ENCODE measurements at places on chromosomes 4 and X. TPM values are rescaled to one million over a fixed set of nuclear protein-coding genes. Genes with fewer than 3 reads are reported as not detected.

GRCh38 chr4:54475546-54475945, 182.2 kb upstream of the KIT start:
- no peak for DNase-seq

H2BW2 gene
- not detected for total RNA-seq

CXorf65 gene
- total RNA-seq: 0.36 TPM

RS1 gene
- total RNA-seq: not detected

GRCh38 chrX:133881007-133881406, 104.4 kb downstream of the GPC3 start:
- DNase-seq: no peak

LRCH2 gene
- total RNA-seq: not detected

- DNase-seq: no peak
Observed at GRCh38 chr4:60723796-60724195, 476.3 kb upstream of the ADGRL3 start.

GRCh38 chrX:25166145-25166544, 150.4 kb upstream of the ARX start:
- no peak for DNase-seq

DNA sequence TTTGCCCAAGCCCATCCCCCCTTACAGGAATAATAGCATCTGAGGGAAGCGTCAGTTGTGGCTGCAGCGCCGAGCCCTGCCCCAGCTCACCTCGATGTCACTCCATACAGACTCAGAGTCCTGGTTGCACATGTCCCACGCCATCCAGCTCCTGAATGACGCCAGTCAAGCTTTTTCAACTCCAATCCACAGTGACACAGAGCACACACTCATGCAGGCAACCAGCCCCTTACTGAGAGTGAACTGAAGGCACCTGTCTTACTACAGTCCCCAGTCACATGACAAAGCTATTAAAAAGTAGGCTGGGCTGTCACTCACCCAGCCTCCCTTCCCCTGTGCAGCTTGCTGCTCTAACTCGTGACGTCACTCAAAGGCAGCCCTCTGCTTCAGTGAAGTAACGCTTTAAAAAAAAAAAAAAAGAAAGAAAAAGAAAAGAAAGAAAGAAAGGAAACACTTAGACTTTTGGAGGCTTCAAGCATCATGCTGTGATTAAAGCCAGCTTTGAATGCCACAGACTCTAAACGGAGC, at the start of gene PPARGC1A:
Gene PPARGC1A (minus strand): TSS at position 234 of the 528 bp plus-strand sequence. CDS start 90 bp downstream, at position 144.
- no peak for DNase-seq

DNA sequence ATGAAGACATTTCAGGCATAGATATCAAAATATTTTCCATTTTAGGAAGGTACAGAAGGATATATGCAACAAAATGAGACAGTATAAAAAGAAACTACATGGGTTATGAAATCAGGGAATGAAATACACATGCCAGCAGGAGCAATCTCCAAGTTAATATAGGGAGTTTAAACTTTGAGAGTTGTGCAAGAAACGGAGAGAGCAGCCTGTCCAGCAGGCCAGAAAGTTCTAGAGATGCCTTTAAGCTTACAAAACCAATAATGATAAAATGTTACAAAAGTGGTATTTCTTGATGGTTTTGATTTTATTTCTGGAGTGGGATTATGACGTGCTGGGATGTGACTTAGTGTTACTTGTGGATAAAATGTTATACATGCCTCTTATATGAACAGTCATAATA, 2047.9 kb downstream of the ARAP2 start:
- no peak for DNase-seq

CT47A7 gene
- not detected for total RNA-seq

GRCh38 chrX:30822068-30822681, 66.9 kb downstream of the TAB3 start:
- peak; percentile 65 for DNase-seq

- DNase-seq: no peak
Observed at GRCh38 chr4:156638334-156638733, 333.3 kb downstream of the PDGFC start.

SPANXN4 gene
- total RNA-seq: not detected

DNA sequence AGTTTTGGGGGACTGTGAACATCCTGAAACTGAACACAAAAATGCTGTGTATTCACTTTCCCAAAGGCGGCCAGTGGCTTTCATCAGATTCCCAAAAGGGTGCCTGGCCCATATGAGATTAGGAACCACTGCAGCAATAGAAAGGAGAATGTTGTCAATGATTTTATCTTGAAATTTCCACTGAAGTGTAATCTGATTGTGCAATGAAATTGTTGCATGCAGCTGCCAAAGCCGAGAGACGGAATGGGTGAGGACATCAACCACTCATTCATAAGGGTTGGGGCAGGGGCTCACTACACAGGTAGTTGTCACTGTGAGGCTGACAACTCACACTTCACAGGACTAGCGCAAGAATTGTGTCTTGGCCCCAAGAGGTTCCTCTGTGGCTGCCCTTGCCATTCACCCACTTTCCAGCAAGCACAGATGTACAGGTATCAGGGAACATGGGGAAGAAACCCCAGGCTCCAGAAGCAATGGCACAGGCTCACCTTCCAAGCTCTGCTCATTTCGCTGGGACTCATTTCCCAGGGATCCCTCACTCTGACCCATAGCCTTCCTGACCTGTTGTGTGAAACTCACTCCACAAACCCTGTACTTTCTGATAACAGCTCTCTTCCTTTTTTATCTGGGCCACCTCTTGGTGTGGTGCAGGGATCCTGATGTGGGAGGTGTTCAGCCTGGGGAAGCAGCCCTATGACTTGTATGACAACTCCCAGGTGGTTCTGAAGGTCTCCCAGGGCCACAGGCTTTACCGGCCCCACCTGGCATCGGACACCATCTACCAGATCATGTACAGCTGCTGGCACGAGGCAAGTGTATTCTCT, 48.8 kb downstream of the BMX start:
- no peak for DNase-seq

DNA sequence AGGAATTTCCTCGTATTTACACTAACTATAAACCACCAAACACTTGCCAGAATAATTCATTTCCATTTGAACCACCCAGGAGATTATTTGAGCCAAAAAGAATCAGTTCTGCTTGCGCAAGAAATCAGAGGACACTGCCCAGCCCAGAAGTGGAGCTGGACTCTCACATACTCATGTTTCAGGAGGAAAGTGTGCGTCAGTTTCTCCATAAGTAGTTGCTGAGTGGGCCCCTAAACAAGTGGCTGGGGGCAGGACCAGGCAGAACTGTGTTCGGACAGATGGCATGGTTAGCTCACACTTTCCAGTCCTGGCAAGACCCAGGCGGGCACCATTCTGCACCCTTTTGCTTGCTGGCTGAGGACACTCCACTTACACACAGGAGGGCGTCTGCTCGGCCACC, 38.8 kb downstream of the BTC start:
- DNase-seq: no peak

DNA sequence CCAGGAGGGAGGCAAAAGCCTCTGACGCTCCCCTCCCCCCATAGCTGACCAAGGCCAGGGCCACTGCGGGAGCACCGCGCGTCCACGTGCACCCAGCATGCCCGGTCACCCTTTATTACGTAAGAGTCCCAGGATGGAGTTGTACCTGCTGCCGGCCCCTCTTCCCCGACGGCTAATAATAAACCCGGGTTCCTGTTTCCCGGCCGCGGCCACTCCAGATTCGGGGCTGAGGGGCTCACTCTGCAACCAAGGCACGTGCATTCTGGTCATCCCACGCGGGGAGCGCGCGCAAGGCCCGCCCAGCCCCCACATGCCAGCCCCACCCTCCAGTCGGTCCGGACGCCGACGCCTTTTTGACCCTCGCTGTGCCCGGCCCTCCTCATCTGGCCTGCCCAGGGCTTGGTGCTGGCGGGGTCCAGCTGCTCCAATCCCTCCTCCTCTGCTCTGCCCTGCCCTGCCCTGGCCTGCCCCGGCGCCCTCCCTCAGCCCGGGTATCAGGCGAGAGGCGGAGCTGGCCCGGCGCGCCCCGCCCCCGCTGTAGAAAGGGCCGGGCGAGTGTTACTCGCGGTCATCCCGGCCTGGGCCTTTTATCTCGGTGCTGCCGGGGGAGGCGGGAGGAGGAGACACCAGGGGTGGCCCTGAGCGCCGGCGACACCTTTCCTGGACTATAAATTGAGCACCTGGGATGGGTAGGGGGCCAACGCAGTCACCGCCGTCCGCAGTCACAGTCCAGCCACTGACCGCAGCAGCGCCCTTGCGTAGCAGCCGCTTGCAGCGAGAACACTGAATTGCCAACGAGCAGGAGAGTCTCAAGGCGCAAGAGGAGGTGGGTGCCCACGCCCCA, 2.6 kb downstream of the MID1IP1 start:
- no peak for DNase-seq

PDE6B gene
- total RNA-seq: not detected

GRCh38 chr4:68406479-68406859, 40.8 kb upstream of the TMPRSS11E start:
- no peak for DNase-seq

GRCh38 chr4:39335566-39335965, 30.6 kb downstream of the RFC1 start:
- no peak for DNase-seq

GRCh38 chr4:79547851-79548250, 139.8 kb upstream of the GK2 start:
- no peak for DNase-seq

TMEM128 gene
- total RNA-seq: 13.1 TPM

GRCh38 chr4:180617196-180617595, 1626.0 kb upstream of the TENM3 start:
- no peak for DNase-seq

DNA sequence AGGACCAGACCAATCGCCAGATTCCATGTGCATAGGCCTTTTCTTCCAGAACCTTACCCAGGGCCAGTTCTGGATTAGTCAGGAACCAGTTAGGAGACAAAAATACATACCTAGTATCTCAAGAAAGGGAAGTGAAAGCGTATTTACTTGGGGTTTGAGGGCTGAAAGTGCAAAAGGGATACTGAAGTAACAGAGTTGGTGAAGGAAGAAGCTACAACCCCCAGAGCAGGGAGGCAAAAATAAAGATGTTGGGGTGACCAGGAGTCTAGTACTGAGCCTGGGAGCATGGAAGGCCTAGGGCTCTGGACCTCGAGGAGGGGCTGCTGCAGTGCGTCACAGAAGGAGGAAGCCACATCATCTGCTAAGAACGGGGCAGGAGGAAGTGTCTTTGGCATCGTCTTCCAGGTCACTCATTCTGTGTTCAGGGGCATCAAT, 38.3 kb downstream of the TKTL1 start:
- peak; percentile 78 for DNase-seq

TCEANC gene
- total RNA-seq: 3.4 TPM

- no peak for DNase-seq
Observed at GRCh38 chr4:122661176-122662160, 40.6 kb upstream of the IL21 start.

RNF175 gene
- 0.34 TPM for total RNA-seq

BEND2 gene
- not detected for total RNA-seq

DNA sequence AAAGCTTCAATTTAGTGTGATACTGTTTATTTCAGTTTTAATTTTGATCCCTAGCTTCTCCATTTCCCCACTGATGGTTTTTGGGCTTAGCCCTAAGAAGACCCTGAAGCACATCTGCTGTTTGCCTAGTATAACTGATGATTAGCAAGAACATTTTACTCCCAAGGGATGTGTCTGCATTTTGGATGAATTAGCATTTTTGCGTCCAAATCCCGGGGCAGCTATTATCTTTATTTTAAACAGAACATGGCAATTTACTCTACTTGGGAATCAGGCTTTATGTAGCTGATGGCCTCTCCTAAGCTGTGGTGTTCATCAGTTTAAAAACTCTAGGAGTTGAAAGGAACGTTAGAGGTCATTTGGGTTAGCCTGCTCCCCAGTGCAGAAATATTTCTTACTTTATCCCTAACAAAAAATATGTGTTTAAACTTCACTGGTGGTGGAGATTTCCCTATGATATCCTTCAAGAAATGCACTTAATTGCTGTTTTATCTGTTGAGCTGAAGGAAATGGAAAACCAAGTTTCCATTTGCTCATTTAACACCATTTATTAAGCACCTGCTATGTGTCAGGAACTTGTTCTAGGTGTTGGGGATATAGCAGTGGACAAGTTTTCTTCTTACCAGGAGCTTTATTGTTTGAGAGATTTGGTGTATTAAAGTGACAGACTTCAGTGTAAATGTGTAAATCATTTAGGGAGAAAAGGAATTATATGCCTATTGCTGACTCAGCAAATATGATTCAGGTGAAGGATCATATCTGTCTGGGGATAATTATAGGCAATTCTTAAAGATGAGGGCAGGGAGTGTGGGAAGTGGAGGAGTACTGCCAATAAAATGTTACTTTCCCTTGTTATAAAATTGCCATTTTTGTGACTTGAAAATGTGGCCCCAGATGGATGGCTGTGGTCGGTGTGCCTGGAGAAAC, 3.4 kb downstream of the SEPTIN11 start:
- peak; percentile 39 for DNase-seq

DNA sequence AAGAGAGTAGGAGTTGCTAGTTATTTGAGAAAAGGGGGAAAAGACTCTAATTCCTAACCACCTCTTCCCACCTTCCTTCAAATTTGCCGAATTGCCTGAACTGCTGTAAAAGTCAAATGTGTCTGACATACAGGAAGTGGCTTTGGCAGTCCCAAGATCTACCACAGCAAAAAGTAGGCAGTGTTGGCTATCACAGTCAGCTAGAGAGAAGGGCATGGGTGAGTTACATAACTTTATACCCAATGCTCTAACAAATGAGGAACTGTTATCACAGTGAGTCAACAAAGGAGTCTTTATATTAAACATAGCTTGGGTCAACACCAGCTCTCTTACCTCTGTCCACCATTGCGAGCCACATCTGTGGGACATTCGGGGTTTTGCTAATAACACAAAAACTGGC, 2.4 kb upstream of the MBNL3 start:
- peak; percentile 67 for DNase-seq

GRCh38 chrX:69150281-69150960, 14.8 kb downstream of the PJA1 start:
- DNase-seq: no peak

DNA sequence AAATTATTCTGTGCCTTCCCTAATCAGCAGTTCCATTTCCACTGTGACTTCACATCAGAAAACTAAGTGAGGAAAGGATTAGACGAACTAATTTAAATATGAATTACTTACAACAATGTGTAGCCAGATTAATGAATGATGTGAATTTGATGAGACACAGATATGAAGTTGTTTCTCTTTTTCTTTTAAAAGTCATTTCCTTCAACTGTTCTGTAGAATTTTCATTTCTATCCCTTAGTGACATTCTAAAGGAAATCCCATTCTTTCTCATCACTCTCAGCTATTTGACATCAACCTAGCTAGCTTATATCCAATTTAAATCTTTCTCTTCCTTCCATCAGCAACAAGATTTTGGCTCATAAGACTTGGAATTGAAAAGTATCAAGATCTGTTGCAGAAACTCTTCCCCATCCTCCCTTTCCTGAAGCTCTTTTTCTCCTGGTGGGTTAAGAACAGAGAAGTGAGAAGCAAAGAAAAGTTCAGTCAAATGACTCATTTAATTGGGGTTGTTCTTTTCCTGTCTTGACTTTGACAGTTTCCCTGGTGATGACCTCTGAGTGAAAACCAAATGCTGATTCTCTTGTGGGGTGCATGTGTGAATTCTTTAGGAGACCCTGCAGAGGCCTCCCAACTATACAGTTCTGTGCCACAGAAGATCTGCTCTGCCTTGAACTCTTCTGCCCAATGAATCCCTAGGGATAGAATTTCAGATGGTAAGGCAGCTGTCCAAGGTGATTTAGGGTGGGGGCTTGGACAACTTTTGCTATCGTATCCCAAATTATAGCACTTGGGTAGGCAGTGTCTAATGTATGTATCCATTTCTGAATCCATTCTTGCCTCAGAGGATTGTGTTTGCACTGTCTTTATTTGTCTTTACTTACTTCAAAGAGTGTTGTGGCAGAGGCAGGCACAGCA, 232.5 kb upstream of the GPRIN3 start:
- no peak for DNase-seq

- no peak for DNase-seq
Observed at GRCh38 chr4:144666539-144667175, 20.7 kb downstream of the HHIP start.

Data from Karpas-422 (cell line).